ENCODE measurements at places on chromosomes 12 and 14.

- DNase-seq: no peak
These were observed 160.3 kb downstream of the RPS29 start for GRCh38 chr14:49425921-49426320.

- DNase-seq: peak; percentile 15
These were observed 77.6 kb downstream of the ZFP36L1 start for GRCh38 chr14:68714991-68715924.

GRCh38 chr14:99519931-99520421, 38.8 kb downstream of the CCNK start:
- no peak for DNase-seq

DNA sequence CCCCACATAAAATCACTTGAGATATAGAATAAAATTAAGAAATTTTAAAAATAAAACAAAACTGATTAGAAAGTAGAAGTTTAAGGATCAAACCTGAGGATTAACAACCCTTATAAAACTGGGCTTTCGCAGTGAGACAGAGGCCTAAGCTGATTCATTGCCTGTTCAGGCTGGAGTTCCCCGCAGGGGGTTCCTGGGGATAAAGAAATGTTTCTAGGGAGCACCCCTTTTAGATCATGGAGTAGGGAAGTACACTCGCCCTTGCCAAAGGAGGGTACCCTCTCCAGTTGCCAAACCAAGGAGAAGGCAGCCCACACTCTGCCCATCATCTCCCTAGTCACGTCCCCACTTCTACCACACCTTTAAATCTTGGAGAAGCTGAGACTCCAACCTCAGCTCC, 6.8 kb downstream of the GLIPR1 start:
- DNase-seq: no peak

DNA sequence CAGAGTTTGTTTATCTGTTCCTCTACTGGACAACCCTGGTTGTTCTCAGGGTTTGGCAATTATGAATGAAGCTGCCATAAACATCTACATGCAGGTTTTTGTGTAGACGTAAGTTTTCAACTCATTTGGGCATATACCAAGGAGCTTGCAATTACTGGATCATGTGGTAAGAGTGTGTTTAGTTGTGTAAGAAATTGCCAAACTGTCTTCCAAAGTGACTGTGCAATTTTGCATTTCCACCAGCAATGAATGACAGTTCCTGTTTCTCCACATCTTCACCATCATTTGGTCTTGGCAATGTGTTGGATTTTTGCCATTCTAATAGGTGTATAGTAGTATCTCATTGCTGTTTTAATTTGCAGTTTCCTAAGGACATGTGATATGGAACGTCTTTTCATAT, 39.8 kb upstream of the FBXO33 start:
- DNase-seq: no peak

DNA sequence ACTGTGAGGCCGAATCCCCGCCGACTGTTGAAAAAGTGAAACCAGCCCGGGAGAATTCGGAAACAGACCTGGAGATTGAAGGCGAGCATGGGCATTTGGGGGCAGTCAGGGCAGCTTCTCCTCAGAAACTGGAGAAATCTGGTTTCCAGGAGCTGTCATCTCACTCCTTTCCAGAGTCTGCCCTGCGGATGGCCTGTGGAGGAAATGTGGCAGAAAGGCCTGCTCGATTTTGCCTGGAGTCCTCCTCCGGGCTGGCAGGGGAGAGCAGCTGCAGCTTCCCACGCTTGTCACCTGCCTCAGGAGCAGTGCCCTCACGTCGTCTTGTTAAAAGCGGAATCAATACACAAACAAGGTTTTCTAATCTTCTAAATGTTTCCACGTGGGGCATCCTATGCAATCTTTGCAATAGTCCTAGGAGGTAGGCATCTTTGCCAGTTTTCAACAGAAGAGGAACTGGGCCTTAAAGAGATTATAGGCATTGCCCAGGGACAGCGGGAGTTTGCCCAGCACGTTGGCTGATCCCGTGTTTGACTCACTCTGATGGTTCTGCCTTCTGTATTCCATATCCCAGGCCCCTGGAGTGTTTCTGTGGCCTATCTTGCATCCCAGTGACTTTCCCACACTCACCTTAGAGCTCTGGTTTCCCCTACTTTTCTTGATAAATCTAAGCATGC, 2.3 kb downstream of the LRRC74A start:
- no peak for DNase-seq

DNA sequence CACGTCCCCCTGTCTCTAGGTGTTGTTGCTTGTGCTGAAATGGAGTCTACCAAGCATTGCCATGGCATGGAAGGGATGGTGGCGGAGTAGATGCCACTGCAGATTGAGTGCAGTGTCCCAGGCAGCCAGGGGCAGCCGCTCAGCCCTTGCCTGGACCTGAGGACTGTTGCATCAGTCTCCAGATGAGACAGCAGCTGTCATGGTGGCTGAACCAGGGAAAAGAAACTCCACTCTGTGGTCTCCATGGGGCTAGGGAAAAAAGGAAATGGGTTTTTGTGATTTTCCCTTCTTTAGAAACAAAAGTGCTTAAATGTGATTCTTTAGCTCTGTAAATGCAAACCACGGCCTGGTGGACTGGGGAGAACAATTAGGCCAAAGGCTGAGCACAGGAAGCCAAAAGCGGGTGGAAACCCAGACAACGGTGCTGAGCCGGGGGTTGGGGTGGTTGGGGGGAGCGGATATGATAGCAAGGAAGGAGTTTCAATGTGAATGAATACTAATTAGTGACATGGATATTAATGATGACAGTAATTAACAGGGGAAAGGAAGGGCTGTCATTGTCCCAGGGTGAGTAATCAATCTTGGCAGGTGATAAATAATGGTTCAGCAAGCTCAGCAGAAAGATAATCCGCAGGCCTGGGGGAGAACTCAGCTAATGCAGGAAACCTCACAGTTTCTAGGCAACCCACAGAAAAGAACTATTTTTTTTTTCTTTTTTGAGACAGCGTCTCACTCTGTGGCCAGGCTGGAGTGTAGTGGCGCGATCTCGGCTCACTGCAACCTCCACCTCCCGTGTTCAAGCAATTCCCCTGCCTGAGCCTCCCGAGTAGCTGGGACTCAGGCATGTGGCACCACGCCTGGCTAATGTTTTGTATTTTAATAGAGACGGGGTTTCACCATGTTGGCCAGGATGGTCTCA, 442.6 kb downstream of the DPF3 start:
- DNase-seq: peak; percentile 24

GRCh38 chr12:70590051-70590450, 47.2 kb downstream of the PTPRB start:
- peak; percentile 51 for DNase-seq

DNA sequence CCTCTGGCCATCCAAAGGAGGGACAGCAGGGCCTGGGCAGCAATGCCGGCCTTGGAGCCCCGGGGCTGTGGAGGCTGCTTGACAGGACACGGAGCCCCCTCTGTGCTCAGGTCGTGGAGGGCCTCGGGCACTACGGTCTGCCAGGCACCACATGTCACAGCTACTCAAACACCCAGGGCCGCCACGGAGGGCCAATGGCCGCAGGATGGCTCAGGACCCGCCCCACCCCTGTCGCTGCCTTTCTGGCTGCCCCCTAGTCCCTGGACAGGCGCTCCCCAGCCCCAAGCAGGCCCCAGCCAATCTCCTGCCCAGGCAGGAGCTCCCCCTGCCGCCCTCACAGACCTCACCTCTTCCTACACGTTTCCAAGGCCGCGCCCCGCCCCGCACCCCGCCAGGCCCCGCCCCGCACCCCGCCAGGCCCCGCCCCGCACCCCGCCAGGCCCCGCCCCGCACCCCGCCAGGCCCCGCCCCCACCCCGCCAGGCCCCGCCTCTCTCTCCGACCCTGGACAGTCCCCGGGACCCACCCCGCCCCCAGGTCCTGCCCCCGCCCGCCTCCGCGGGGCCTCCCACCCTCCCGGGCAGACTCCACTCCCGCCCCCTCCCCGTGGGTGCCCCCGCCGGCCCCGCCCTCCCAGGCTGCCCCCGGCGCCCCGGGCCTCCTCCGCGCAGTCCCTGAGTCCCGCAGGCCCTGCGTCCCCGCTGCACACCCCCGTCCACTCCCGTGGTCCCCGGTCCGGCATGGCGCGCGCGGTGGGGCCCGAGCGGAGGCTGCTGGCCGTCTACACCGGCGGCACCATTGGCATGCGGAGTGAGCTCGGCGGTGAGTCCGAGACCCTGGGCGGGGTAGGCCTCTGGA, at the start of gene ASPG:
ASPG (plus strand) TSS at position 669 of the 857 bp plus-strand sequence; CDS start at position 740, 71 bp downstream.
- DNase-seq: no peak

GRCh38 chr14:100098171-100098570, 32.9 kb downstream of the EVL start:
- no peak for DNase-seq

GRCh38 chr12:76020731-76021672, 10.6 kb downstream of the PHLDA1 start:
- DNase-seq: peak; percentile 83

DNA sequence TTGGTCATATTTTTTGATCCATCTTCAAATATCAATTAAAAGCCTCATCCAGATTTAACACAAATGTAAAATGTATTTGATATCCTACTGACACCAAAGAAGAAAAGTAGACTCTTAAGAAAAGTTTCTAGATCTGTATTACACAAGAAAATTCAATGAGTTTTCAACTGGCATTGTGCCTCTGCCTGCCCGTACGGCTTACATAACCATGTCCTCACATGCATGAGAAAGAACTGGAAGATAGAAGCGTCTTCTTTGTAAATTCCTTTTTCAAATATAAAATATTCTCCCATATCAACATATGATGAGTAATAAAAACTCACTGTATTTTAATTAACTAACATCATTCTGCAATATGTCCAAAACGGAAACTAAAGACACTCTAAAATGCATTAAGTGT, 7.2 kb downstream of the ANKS1B start:
- DNase-seq: no peak

- no peak for DNase-seq
These were observed 38.5 kb upstream of the KCNK13 start for GRCh38 chr14:90023176-90023896.

DNA sequence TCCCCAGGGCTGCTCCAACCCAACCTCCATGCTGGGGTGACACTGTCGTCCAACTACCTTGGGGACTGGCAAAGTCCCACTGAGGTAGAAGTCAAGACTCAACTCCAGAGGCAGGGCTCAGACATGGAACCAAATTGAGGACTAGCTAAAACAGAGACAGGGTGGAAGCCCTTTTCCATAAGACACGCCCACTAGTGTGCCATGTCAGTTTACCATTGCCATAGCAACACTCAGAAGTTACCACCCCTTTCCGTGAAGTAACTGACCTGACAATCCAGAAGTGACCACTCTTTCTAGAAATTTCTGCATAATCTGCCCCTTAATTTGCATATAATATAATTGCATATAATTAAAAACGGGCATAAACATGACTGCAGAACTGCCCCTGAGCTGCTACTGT, 409.6 kb downstream of the MED13L start:
- no peak for DNase-seq

DNA sequence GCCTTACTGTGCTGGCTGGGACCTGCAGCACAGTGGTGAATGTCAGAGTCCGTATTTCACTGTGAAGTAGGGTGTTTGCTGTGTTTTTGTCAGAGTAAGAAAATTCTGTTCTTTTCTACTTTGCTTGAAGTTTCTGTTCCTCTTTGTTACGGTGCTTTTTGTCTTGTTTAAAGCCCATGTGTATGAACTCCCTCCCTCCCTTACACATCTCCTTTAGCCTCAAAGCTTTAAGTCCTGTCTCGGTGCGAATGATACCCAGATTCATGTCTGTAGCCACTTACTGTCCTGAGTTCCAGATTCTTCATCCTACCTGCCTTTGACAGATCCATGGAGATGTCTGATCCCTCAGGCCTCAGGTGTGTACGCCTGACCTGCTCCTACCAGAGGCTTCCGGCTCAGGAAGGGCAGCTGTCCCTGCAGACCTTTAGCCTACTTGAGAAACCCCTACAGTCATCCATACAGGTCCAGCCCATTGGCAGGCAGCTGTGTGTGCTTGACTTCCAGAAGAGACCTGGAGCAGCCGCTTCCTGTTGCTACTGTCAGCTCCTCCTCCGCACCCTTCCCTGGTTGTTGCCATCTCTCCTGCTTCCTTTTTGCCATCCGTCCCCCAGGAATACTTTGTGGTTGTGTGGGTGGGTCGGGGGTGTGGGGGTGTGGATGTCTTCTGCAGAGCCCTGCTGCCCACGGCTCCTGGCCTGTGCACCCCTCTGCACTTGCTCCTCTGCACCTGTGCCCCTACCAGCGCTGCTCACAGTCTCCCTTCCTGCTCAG, 72.9 kb downstream of the DDX51 start:
- no peak for DNase-seq

- DNase-seq: no peak
These were observed 78.8 kb downstream of the PAPOLA start for GRCh38 chr14:96581026-96581425.

GRCh38 chr12:96241846-96242256, 47.7 kb downstream of the ELK3 start:
- DNase-seq: peak; percentile 56

DNA sequence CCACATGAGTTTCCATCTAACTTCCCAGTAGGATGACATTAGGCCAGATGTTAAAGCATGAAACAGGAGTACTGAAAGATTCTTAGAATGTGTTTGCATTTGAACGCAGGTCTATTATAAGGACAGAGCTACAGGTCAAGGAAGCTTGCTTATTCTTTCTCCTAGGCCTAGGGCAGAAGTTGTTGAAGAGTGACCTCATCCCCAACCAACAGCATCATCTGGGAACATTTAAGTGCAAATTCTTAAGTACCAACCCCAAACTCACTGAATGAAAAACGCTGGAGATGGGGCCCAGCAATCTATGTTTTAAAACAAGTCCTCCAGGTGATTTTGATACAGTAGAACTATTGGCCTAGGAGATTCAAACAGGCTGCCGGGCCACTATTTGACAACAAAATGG, 52.4 kb downstream of the PAPLN start:
- no peak for DNase-seq

GRCh38 chr14:96682401-96682800, 114.8 kb upstream of the VRK1 start:
- no peak for DNase-seq

DNA sequence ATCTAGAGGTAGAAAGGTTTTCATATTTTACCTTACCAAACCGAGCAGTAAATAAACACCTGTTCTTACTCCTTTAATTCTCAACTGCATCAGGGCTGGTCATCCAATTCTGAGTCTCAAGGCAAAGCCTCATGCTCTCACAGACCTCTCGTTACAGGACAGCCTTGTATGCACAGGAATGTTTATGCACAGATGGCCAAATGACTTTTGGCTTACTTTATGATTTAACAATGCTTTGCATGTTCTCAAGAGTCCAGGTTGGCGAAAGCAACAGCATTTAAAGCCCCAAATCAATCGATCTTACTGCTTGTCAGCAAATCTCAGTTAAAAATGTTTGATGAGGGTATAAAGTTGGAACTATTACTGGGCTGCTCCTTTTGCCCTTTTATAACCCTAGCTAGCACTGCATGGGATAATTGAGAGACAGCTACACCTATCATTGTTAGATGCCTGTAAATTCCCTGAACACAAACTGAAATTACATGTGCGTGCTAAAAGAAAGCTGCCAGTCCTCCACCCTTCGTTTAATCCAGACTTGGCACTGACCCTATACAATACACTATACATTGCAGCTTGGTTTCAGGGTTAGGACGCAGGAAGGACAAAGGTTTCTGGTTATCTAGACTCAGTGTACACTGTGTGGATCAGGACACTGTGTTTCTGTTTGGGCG, 63.6 kb downstream of the TMCC3 start:
- no peak for DNase-seq

All from stimulated activated CD4-positive, alpha-beta T cell treated with anti-CD3 and anti-CD28 coated beads, Interleukin-1b, Interleukin-23, amount 100 ng/mL, for 48 hours (primary cell).